Muscle of back (tissue), 13 donors: ENCODE measurements at places on chromosomes 6 and 20. TPM values are rescaled to one million over a fixed set of nuclear protein-coding genes. Genes with fewer than 3 reads are reported as not detected.
A peak's percentile ranks its signal among the peaks of the same experiment; 100 is the strongest.

GRCh38 chr6:69026243-69026642 is 391.2 kb downstream of the ADGRB3 start:
- DNase-seq: no peak

GRCh38 chr6:148943451-148943850 is 196.6 kb downstream of the UST start:
- peak; percentile 68 for DNase-seq

- DNase-seq: no peak
Measured at GRCh38 chr20:51666126-51666525, 102.1 kb downstream of the ATP9A start.

The PTPRK gene
- polyA plus RNA-seq: 21.0 TPM

The TOMM6 gene
- polyA plus RNA-seq: 165 TPM

The TRIM40 gene
- polyA plus RNA-seq: not detected
